ENCODE measurements at places on chromosomes 12 and 14.
A peak's percentile ranks its signal among the peaks of the same experiment; 100 is the strongest.

DNA sequence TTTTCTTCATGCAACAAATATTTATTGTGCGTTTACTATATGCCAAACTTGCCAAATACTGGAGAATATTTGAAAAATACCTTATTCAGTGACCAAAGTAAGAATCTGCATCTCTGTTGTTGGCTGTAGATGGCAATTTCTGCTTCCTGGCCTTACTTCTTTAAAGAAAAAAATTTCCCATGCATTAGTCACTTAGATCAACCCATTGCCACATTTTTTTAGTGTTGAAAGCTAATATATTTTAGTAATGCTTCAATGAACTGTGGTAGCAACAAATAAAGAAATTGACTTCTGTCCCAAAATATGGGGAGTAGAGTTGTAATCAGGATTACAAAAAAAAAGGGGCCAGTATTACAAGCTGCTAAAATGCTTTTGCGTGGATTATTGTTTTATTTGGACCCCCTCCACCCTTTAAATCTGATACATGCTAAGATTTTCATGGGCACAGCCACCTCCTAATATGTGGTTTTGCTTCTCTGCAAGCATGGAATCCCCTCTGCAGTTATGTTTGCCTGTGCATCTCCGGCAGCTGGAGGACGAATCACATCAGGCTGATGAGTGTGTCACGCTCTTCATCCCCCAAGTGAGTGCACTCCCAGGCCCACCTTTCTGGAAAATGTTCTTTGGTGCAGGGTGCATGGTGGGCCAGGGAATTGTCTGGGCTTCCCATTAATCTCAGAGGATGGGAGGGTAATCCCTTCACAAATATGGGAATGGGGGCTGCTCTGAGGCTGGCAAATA lies 38.1 kb upstream of the PTCSC3 start:
- no peak for DNase-seq

DNA sequence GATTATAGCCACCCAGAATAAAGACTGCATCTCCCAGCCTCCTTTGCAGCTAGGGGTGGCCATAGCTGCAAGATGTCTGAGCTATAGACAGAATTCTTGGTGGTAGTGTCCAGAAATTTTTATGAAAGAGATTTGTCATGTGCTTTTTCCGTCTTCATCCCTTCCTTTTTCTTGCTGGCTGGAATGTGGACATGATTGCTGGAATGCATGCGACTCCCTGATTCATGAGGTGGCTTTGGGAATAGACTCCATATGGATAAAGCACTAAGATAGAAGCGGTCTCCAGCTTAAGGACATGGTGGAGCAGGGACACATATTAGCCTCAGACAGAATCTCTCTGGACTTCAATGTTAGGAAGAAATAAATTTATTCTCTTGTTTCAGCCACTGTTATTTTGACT lies 10.0 kb upstream of the HSPB8 start:
- no peak for DNase-seq

DNA sequence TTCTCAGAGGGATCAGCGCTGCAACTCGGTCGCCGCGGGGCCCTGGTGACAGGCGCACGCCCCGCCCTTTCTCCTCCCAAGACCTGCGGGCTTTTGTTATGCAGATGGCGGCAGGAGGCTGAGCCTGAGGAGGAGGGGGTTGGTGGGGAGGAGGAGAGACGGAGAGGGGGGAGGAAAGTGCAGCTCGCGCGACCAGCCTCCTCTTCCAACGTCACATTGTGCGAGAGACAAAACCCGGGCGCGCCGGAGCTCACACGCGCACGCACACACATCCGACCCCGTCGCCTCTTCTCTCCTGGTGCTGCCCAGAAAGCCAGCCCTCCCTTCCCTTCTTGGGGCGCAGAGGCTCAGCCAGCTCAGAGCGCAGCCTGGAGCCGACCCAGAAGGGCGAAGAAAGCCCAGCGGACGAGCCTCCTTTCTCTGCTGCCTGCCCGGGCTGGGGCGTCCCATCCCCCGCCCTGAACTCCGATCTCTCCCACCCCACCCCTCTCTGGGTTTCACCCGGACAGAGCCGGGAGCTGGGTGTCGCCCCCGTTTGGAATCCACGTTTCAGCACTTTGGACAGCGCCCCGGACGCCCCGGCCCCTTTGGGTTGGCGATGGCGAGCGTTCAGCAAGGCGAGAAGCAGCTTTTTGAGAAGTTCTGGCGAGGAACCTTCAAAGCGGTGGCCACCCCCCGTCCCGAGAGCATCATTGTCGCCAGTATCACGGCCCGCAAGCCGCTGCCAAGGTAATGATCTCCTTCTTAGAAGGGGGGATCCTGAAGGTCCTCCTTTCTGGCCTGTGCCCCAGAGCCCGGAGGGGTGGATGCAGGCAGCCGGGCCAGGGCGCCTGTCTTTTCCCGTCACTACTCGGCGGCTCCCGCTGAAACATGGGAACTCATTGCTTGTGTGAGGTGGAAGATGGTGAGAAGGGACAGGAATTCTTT lies at the start of gene SRRM4:
Gene SRRM4 (plus strand): TSS at position 257 of the 927 bp plus-strand sequence. CDS start 342 bp downstream, at position 599.
- peak; percentile 98 for DNase-seq

DNA sequence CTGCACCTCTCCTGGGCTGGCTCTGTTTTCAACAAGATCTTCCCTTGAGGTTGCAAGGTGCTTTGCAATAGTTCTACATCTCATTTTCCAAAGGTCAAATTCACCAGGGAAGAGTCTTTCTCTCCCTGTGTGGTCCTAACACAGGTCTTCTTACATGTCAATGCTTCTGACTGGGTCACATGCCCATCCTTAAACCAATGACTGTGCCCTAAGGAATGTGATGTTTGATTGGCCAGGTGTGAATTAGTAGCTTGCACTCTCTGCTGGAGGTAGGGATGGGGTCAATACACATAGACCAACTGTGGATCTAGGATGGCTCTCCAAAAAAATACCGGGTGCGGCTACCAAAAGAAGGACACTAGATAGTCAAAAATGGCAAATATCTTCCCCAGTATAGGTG lies 19.9 kb upstream of the KCNK10 start:
- no peak for DNase-seq

GRCh38 chr12:18430425-18431048 lies 169.2 kb downstream of the PIK3C2G start:
- DNase-seq = no peak

DNA sequence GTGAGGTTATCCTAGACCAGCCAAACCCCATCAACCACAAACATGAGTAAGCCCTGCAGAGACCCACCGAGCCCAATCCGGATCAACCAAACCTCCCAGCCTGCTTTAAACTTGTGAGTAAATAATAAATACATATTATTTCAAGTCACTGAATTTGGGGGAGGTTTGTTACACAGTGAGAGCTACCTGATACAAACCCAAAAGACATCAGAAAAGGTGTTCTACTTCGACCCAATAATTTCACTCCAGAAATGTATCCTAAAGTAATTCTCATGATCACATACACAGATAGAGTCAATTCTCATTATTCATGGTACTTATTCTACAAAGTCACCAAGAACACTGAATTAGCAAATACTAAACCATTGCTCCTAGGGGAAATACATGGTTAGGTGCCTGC lies 16.2 kb upstream of the CORO1C start:
- DNase-seq = no peak

GRCh38 chr12:31603546-31604009 lies 12.6 kb upstream of the DENND5B start:
- no peak for DNase-seq

DNA sequence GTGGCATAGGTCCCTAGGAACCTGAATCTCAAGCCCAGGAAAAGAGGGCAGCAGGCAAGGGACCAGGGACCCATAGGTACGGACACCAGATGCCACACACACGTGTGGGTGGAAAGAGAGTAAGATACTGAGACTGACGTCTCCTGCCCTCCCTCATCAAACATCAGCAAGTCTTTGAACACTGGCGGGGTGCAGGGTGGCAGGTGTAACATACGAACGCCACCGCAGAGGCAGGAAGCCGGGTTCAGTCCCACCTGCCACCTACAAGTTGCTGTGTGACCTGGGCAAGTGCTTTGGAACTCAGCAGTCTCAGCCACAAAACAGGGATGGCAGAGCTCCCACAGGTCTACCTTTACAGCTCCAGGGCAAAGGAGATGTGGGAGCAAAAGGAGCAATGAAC lies 11.1 kb downstream of the ACTN1 start:
- DNase-seq = no peak

- DNase-seq = no peak
Observed at GRCh38 chr14:55450987-55451386, 10.6 kb upstream of the TBPL2 start.

GRCh38 chr14:101962503-101962874 lies 1.9 kb upstream of the DYNC1H1 start:
- no peak for DNase-seq

GRCh38 chr12:6941782-6942181 lies 1.8 kb upstream of the RNU7-1 start:
- DNase-seq = no peak

GRCh38 chr12:105270671-105271255 lies 34.8 kb upstream of the APPL2 start:
- no peak for DNase-seq

DNA sequence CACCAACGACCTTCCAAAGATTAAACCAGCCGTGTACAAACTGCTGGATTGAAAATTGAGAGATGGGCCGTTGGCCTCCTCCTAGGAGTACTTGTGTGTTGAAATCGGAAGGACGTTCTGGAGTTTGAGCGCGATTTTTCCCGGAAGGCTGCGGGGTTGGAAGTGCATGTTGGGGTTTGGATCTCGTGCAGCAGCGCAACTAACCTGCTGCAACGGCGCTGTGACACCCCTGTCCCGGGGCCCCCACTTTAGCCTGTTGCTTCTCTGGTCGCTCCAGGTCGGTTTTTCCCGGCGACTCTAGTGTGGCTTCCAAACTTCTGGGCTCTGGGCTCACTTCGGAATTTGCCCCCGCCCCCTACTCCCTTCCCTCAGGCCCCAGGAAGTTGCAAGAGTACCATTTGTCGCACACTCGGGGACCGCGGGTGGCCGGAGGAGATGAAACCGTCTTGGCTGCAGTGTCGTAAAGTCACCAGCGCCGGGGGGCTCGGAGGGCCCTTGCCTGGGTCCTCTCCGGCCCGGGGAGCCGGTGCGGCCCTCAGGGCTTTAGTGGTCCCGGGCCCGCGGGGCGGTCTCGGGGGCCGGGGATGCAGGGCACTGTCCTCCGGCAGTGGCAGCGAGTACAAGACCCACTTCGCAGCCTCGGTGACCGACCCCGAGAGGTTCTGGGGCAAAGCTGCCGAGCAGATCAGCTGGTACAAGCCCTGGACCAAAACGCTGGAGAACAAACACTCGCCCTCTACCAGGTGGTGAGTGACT lies at the start of gene ACSS3:
Gene ACSS3 (plus strand): TSS at position 394 of the 756 bp plus-strand sequence. CDS start 42 bp downstream, at position 436.
- DNase-seq = no peak

DNA sequence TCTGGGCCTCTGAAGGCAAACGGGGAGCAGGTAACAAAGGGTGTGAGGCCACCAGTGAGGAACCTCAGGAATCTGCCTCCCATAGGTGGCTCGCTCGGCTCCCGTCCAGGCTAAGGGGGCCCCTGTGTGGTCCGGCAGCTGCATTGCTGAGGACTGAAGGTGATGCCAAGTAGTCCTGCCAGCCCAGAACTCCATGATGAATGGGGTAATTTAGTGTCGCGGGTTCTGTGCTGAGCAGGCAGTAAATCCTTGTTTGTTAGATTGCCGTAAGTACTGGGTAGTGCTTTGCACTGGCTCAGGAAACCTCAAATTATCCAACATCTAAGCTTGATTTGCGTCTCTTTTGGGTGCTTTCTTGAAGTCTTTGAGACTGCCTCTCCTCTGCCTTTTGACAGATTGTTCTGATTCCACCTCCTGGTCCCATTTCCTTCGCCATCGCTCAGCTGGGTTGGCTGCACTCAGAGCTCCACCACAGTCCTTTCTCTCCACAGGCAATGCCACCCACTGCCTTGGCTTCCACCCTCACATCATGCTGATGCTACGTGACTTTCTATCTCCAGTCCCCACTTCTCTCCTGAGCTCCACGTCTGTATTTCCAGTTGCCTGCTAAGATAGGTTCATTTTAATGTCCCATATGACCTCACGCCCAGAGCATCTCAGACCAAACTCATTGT lies 392.0 kb downstream of the FUT8 start:
- DNase-seq = no peak

GRCh38 chr12:6996040-6996441 lies 22.2 kb downstream of the LPCAT3 start:
- DNase-seq = no peak

DNA sequence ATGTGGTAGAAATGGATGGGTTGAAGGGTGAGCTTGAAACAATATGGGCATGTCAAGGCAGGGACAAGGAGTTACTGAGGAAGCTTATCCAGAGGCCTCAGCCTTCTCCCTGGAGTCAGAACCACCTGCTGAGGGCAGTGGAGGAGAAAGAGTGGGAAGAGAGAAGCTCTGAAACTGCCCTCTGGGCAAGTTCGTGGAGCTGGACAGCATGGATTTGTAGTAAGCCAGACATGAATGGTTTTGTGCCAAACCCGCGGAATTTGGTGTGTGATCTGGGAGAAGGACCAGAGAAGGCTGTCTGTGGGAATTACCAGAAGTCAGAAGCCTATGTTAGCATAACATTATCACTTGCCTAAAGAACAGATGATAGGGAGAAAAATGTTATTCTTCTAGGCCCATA lies 164.8 kb downstream of the SLC41A2 start:
- DNase-seq = no peak

Data from NCI-H187 (cell line).